DND-41 (cell line): ENCODE measurements at places on chromosomes 6 and 20.

DNA sequence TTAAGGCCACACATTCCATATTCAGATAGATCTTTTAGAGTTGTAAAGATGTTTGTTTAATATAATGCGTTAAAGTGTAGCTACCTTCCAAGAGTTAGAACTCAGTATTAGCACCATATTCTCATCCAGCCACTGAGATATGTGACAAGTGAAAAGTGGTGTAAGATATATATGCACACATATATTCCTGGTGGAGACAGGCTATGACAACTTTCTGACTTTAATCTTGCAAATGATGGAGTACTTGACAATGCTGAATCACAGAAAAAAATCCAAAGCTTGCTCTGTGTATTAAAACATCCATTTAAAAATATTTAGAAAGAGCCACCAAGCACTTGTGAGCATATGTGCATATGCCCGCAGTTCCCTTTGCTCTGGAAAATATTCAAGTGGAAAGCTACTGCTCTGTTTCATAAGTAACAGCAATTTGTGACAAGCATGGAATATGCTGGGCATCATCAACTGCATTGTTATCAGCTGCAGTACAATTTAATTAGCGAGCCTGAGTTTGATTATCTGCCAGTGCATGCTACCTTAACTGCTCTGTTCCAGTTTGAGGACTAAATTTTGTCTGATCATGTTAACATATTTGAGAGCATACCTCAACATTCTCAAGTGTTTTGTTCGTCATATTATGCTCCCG is 64.8 kb downstream of the VIP start:
- H3K36me3 ChIP-seq: no peaks in the 10 kb centered on the region
- H3K27ac ChIP-seq: no peak overlapping the region
- H3K4me3 ChIP-seq: no peak overlapping the region

GRCh38 chr20:14126856-14127255 is 131.5 kb downstream of the MACROD2 start:
- DNase-seq: no peak
- peaks cover 26% of the 10 kb centered on the region for H3K27me3 ChIP-seq
- H3K4me1 ChIP-seq: peaks cover 9% of the 10 kb centered on the region

DNA sequence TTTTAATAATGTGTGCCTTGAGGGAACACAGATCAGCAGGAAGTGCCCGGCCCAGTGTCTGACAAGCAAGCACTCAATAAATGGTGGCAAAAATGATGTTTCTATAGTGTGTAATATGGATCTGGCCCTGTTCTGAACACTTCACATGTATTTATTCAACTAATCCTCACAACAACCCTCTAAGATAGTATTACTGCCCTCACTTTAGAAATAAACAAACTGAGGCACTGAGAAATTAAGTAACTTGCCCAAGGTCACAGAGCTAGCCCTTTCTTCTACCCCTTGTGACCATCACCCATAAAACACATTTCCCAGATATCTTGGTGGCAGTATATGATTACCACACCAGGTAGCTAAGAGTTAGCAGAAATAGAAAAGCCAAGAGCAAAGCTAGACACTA is 12.8 kb upstream of the MTFR2 start:
- no peak for DNase-seq
- no peak overlapping the region for H3K4me3 ChIP-seq
- H3K36me3 ChIP-seq: peaks cover 98% of the 10 kb centered on the region

- H3K36me3 ChIP-seq: peaks cover 25% of the 10 kb centered on the region
- no peaks in the 10 kb centered on the region for H3K4me1 ChIP-seq
- H3K27me3 ChIP-seq: no peaks in the 10 kb centered on the region
- H3K27ac ChIP-seq: no peak overlapping the region
Observed at GRCh38 chr20:47620808-47621805, 119.4 kb downstream of the NCOA3 start.
